ENCODE measurements at places on chromosomes 7 and 10.
A peak's percentile ranks its signal among the peaks of the same experiment; 100 is the strongest.

DNA sequence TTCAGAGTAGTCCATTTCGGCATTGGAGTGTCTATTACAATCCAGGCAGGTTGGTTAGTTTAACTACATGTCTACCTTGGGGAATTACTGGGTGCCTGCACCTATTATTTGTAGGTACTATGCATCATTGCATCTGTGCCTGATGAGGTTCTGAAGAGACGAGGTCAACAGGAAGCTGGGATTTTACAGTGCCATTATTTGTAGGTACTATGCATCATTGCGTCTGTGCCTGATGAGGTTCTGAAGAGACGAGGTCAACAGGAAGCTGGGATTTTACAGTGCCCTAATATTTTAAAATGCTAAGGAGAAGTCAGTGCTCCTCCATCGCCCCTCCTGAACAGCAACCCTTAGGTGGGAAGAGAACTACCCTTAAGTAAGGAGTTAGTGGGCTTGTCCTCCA lies 41.7 kb downstream of the NPY start:
- no peak for DNase-seq

DNA sequence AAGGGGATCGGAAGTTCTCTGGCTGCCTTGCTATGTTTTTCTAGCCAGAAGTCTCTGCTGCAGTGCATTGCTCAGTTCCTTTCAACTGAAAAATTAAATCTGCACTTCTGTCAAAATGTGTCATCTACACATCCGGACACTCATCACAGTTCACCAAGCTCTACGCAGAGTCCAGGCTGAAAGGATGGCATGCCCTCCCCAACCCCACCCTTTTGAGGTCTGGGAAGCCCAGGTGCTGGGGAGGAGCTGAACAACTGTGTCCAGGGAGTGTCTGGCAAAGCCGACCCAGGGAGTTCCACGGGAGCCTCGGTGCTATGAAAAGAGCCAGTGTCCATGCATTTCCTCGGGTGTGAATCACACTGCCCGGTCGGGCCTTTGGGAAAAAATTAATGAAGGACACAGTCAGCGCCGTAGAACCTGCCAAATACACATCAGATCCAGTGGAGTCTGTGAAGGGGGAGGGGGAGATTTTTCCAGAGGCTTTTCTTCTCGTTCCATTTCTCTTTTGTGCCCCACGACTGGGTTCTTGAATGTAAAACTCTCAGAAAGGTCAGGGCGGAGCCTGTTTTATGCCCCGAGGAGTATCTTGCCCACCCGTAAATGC lies 757 bp upstream of the PALS2 start:
- peak; percentile 42 for DNase-seq

GRCh38 chr10:30535677-30536076 lies 93.9 kb downstream of the LYZL2 start:
- DNase-seq: no peak

GRCh38 chr10:6204341-6205191 lies 1.8 kb downstream of the PFKFB3 start:
- DNase-seq: peak; percentile 78

- no peak for DNase-seq
These were observed 167.1 kb downstream of the NEURL1 start for GRCh38 chr10:103660364-103661197.

DNA sequence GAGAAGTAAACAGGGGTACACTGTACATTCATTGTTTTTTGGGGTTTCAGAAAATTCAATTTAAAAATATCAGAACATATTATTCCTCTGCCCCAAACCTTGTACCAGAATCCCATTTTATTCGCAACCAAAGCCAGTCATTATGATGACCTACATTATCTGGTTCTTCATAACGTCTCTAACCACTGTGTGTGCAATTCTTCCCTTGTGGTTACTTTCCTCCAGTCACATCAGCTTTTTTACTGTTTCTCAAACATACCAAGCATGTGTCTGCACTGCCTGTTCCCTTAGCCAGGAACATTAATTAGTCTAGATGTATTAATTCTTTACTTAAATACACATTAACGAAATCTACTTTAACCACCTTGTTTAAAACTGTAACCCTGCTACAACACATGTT lies 64.8 kb downstream of the THSD7A start:
- DNase-seq: no peak

GRCh38 chr7:125927556-125927955 lies 997.9 kb upstream of the POT1 start:
- no peak for DNase-seq

DNA sequence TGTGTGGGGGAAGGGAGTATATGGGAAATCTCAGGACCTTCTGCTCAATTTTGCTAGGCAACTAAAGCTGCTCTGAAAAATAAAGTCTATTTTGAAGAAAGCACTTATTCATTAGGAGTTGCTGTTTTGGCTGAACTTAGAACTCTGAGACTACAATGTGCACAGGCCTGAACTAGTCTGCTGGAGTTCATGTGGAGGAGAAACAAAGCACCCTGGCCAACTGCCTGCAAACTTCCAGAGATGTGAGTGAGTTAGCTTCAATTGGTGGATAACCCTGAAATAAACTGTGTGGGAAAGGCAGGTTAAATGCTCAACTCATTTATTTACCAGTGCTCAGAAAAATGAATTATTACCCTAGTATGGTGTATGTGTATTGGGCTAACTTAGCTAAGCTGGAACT lies 17.3 kb upstream of the FAM241B start:
- no peak for DNase-seq

- no peak for DNase-seq
These were observed 138.1 kb downstream of the HERPUD2 start for GRCh38 chr7:35556515-35557471.

- DNase-seq: no peak
These were observed 62.6 kb downstream of the GLI3 start for GRCh38 chr7:42174391-42174912.

GRCh38 chr7:112421666-112422486 lies 28.4 kb upstream of the IFRD1 start:
- no peak for DNase-seq

- peak; percentile 46 for DNase-seq
These were observed 241.5 kb downstream of the PHTF2 start for GRCh38 chr7:78039790-78040776.

DNA sequence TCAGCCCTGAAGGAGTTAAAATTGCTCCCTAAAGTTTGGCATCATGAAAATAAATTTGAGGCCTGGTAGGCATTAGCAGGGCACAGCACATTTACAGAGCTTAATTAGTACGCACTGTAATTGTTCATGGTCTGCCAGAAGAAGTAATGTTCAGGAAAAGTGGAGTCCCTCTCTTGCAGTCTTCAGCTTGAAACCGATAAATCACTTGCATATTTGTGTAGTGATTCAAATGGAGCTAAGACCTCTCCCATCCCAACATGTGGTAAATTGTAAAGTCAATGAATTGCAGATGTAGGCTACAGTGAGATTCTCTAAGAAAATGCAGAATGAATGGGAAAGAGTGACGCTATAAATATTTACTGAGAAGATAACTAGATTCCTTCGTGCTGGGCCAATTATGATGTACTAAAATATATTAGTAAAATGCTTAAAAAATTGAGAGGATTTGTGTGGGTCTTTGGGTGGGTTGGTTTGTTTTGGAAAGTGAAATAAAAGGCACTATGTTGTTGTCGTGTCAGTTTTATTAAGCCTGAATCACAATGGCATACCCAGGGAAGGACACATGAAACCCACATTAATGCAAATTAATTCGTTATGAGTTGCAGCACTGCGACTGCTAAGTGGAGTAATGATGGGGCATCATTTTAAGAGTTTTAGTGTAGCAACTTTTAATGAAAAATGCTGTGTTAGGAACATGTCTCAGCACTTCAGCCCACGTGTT lies 8.4 kb downstream of the TCF7L2 start:
- DNase-seq: no peak

GRCh38 chr7:33762911-33763306 lies 142.4 kb upstream of the BMPER start:
- no peak for DNase-seq

GRCh38 chr7:44309271-44310091 lies 15.9 kb downstream of the CAMK2B start:
- DNase-seq: peak; percentile 53

DNA sequence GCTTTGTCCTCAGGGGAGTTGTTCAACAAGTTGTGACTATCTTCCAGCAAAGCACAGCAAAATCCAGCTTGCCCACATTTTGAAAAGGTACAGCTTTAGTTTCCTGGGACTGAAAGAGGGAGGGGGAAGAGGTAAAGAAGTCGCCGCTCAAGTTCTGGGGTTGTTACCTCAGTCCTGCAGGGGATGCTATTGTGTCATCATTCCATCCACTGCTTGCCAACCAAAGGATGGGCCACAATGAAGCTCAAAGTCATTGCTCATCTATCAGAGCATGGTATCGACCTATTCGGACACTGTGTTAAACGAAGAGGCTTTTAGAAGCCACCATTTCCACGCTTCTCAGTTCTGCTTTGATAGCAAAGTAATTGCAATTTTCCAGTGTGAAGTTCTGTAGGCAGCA lies 34.3 kb downstream of the NPY start:
- no peak for DNase-seq
